ENCODE measurements at places on chromosomes 6 and 20.

- no peak for DNase-seq
Measured at GRCh38 chr6:111794727-111795452, 78.4 kb downstream of the FYN start.

- no peak for DNase-seq
Measured at GRCh38 chr6:152160346-152160745, 352.9 kb downstream of the ESR1 start.

DNA sequence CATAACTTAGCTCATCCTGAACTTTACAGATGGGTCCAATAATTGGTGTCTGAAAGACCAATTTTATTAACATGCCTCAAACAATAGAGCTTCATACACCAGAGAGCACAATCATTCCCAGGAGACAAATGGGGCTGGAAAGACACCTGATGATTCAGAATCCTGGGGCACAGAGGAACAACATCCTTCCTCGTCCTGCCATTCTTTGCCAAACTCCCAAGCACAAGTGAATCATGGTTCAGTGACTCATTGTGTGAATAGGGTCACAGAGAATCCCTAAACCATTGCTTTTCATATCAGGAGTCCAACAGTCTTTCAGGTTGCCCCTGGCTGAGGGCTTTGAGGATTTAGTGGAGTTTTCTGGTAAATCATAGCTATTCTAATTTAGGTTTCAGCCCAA lies 266.4 kb upstream of the BMP2 start:
- no peak for DNase-seq

GRCh38 chr6:46734867-46735719 lies at the start of gene PLA2G7:
Gene PLA2G7 (minus strand): TSS chr6:46735375. CDS start chr6:46722891, 12,484 bp downstream.
- no peak for DNase-seq

- no peak for DNase-seq
Measured at GRCh38 chr6:137699031-137699683, 167.9 kb upstream of the TNFAIP3 start.

DNA sequence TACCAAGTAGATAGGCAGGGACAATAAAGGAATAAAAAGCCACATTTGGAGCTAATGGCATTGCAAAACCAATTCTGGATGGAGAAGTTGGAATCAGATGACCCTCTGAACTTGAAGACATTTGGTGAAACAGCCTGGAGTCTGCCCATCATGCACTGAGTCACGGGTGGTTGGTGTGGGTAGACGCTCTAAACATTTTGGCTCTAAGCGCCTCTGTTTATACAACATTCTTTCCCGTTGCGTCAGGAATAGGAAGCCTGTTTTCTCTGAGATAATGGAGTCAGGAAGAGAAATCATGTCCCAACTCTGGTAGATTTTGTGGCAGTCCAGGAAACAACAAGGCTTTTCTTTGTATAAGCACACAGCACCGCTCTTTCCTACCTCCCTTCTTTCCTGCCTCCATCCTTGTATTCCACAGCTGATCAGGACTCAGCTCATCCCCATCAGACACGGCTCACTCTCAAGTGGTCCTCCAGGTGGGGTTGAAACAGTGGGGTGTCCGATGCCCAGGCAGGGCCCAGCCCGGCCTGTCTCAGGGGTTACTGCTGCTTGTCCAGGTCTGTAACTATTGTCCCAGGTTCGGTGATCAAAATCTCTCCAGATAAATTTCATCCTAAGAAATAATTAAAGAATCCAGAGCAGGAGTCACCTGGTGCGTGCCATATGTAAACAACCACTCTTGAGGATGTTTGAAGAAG lies 12.1 kb upstream of the RAMACL start:
- no peak for DNase-seq

DNA sequence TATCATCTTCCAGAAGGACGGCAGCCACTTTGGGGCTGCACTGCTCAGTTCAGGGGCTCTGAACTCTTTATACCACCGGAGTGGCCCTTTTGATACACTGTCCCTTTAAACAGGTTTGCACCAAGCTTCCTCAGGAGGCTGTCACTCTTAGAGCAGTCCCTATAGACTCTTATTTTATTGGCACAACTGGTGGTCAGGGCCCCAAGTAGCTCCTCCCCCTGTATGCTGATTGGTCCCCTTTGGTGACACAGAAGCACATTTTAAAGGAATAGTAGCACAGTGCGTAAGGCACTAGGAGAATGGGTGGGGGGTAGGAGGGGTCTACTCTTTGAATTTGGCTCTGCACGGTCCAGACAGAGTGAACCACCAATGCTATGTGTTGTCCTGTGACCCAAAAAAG lies 122.6 kb upstream of the MLN start:
- no peak for DNase-seq

DNA sequence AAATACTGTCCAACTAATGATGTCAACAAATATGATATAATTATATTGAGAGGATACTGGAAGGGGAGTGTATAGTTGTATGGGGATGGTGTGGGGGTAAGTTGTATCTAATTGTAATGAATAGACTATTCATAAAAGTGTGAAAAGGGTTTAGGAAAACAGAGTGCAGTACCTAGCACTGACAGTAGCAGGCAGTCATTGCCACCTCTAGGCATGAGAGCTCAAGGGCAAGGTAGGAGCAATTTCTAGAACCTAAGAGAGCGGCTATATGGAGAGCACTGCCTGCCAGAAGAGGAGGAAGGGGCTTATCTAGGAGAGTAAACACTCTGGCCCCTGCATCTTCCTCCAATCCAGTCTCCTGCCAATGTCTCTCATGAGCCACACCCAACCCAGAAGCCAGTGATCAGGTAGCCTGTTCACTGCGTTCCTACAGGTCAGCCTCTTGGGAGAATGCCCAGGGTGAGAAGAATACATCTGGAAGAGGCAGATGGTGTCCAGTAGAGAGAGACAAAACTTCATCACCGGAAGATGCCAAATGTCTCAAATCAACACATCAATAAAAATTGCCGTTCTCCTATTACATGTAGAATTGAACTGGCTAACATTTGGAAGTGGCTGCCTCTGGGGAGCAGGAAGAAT lies 200.0 kb downstream of the LY86 start:
- no peak for DNase-seq

DNA sequence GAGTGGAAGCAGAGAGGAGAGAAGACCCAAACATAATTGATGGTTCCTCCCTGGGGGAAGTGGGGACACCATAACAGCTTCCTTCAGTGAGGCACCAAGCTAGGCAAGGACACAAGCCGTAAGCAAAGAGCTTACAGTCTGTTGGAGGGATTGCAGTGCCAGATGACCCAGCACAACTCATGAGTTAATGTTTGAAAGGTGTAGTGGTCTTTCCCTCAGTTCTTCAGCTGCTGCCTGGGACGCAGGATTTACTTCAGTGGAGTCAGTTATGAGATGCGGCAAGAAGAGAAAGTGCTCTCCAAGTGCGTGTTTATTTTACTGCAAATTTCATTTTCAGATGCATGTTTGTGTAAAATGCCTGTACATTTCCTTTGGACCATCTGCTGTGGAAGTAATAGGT lies 38.7 kb upstream of the SLC17A4 start:
- DNase-seq: no peak

DNA sequence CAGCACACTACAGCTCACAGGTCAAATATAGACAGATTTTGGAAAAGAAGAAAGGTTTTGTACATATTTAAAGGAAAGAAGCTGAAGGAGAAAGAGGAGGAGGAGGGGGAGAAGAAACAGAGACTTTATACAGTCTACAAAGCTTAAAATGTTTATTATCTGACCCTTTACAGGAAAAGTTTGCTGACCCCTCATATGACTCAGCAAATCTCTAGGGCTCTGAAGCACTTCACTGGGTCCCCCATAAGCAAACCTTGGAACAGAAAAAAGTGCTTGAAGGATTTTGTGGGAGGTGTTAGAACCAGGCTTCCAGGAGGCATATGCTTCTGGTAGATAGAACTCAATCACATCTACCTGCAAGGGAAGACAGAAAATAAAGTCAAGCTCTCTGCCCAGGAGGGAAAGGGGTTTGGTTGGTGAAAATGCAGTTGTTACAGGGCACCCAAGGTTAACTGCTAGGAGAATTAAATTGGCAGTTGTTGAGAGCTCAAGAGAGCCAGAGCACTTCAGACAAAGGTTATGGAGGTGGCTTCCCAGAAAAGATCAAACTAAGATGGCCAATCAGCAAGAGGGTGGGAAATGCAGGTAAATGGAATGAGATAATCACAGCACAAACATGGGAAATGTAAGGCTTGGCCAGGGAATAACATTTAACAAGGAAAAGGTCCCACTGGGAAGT lies 207.4 kb upstream of the SGK1 start:
- no peak for DNase-seq

GRCh38 chr20:44422083-44422482 lies 53.6 kb upstream of the TTPAL start:
- DNase-seq: no peak

DNA sequence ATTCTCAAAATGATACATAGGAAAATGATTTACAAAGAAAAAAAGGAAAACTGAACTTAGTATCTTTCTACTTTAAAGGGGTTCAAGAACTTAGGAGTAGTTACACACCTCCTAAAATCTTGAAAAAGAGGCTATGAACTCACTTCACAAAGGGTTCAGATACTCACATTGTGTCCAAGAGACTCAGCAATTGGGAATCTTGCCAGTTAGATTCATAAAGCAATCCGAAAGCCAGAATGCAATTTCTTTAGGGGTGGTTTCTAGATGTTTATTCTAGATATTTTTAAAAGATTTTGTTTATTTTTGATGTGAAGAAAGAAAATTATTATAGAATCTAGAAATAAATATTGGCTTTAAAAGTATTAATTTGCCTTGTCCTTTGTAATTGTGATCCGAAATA lies 1.7 kb upstream of the MYB start:
- DNase-seq: no peak

GRCh38 chr6:26576407-26576843 lies 20.3 kb upstream of the ABT1 start:
- DNase-seq: no peak

GRCh38 chr6:128493877-128494276 lies 26.5 kb downstream of the PTPRK start:
- DNase-seq: no peak

Data from activated naive CD4-positive, alpha-beta T cell (primary cell).